ENCODE measurements at places on chromosomes 3 and 15. TPM values are rescaled to one million over a fixed set of nuclear protein-coding genes. Genes with fewer than 3 reads are reported as not detected.

EXD1 gene
- total RNA-seq, result 0.37 TPM

ISLR gene
- 0.50 TPM for total RNA-seq

TFRC gene
- total RNA-seq, result 93.4 TPM

CD96 gene
- 0.94 TPM for total RNA-seq

NPAP1 gene
- 0.11 TPM for total RNA-seq

TMEM207 gene
- not detected for total RNA-seq

ASTE1 gene
- total RNA-seq, result 6.4 TPM

MCF2L2 gene
- 7.3 TPM for total RNA-seq

TNNC1 gene
- total RNA-seq, result 5.6 TPM

SNAP23 gene
- total RNA-seq, result 58.2 TPM

CCR3 gene
- total RNA-seq, result not detected
